Left renal pelvis (tissue), 4 donors: ENCODE measurements at places on chromosomes 5 and 9.

GRCh38 chr5:65926893-65927292 is 518 bp downstream of the ERBIN start:
- no peak for DNase-seq

DNA sequence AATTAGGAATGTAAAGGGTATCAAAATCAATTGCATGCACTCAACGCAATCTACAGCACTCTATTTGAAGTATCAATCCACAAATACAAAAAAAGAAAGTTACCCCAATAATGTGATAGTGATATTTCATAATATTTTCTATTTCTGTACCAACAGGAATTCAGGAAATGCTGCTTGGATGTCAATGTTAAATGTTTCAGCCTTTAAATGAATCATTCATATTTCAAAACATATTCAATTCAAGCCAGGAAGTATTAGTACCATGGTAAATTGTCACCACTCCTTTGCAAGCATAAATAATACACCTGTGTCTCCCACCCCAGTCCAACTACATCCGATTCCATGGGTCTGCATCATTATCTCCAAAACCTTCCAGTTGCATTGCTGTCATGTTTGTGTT is 1185.5 kb upstream of the CDH18 start:
- DNase-seq = no peak

- DNase-seq = no peak
These were observed 6.1 kb upstream of the MACROH2A1 start for GRCh38 chr5:135405082-135405481.

DNA sequence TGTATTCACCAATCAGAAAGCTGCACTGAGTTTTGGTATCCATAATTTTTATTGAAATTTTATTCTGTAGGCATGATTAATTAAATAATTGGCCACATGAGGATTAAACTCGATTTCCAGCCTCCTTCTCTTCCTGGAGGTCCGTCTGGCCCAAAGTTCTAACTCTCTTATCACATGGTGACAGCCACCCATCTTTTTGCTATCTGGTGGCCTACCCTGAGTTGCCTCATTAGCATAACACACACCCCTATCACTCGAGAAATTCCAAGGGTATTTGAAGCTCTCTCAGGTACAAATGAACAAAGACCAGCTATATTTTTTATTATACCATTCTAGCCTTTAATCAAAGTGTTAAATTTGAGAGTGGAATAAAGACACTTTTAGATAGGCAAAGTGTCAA is 57.7 kb downstream of the APC start:
- DNase-seq = no peak

DNA sequence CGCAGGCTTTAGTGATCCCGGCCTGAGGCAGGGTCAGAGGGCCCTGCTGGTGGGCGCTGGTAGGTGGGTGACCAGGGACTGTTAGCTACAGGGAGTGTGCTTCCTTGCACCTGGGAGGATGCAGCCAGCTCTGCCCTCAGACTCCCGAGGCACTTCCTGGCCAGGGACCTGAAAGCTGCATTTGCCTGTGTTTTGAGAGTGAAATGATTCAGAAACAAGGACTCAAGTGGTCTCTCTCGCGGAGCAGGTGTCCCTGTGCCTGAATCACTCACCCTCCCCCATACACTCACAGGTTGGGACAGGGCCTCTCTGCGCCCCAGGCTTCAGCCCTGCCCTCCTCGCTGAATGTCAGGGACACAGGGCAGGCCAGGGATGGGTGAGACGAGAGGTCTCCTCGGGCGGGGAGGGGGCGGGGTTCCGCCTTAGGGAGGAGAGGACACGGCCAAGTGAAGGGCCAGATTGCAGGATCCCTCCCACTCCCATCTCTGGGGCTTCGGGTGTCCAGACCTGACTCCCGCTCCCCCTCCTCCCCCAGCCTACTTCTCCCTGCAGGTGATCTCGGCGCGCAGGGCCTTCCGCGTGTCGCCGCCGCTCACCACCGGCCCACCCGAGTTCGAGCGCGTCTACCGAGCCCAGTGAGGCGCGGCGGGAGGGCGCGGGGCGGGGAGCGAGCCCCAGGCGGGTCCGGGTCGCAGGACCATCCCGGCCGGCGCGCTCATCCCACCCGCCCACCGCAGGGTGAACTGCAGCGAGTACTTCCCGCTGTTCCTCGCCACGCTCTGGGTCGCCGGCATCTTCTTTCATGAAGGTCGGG is 1.5 kb downstream of the LTC4S start:
- no peak for DNase-seq

GRCh38 chr5:74199436-74200210 is 440.9 kb downstream of the ENC1 start:
- no peak for DNase-seq

DNA sequence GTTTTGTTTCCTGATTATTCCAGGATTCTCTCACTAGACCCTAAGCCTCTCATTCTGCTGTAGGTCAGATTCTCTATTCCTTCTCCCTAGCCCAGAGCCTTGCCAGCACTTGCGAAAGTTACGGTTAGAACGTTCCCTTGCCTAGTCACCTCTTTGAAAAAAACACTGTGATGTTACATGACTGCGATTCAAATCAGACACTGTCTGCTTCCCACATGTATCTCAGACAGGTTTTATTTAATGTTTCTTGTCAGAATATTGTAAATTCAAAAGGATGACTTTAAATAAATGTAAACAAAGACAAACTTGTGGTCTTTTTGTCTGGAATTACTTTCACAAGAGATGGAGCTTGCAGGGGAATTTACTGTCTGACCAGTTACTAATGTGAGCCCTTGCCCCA is 116.5 kb upstream of the OTULINL start:
- no peak for DNase-seq

DNA sequence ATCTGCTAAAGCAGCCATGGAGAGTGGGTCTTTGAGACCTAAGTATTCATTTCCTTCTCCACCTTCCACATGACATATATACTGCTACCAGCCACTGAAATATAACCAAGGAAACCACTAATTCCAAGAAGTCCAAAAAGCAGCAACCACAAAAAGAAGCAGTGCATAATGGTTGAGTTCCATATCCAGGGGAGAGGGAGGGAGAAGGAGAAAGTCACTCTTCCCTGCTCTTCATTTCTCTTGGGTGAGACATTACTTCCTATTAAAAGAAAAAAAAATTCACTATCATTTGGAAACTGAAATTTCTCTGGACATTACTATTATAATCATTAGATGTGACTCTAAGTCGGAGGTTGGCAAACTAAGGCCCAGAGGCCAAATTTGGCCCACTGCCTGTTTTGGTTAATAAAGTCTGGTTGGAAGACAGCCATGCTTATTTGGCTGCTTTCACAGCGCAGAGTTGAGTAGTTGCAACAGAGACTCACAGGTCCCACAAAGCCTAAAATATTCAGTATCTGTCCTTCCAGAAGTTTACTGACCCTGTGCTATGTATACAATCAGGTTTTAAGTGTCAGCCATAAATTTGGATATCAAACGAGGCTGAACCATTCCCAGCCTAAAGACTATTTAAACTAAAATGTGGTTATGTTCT is 168.6 kb downstream of the MPDZ start:
- DNase-seq = no peak

- no peak for DNase-seq
These were observed 54.5 kb upstream of the HTR4 start for GRCh38 chr5:148708854-148709253.

DNA sequence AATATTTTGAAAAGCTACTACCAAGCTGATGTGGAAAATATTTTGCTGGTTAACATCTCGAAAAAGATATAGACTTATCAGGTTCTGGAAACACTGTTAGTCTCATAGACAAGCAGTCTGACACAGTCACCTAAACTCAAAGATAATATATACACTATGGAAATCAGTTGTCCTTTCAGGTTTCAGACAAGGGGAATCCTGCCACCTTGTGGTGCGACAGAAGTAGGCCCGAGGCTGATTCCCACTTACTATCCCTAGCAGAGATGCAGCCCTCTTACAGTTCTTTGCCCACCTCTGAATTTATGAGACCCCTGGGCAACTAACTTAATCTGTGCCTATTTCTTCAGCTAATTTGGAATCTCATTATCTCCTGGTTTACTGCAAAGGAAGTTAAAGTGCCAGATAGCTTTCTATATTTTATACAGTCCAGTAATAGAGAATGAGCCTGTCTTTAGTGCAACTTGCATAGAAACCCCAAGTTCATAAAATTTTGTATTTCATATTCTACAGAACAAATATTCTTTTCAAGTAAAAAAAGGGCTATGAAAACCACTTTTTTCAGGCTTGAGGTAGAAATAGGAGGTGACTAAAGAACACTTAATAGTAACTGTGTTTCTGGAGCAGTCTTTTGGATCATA is 16.9 kb downstream of the RAD1 start:
- peak; percentile 39 for DNase-seq

GRCh38 chr5:123795688-123796087 is 283.7 kb downstream of the CSNK1G3 start:
- no peak for DNase-seq

DNA sequence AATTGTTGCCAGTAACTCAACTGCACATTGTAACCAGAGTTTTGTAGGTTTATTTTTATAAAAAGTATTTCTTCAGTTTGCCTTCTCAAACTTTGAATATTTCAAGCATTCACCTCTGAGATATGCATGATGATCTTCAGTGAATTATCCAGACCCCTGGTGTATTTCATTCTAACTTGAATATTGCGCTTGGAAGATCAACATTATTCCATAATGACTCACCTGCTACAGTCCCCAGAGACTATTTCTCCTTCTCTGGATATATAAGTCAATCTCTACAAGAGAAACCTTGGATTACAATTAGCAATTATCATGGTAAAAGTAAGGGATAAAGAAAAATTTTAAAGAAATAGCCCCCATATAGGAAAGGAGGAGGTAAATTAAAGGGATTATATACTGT is 1041.0 kb downstream of the TLE1 start:
- no peak for DNase-seq

DNA sequence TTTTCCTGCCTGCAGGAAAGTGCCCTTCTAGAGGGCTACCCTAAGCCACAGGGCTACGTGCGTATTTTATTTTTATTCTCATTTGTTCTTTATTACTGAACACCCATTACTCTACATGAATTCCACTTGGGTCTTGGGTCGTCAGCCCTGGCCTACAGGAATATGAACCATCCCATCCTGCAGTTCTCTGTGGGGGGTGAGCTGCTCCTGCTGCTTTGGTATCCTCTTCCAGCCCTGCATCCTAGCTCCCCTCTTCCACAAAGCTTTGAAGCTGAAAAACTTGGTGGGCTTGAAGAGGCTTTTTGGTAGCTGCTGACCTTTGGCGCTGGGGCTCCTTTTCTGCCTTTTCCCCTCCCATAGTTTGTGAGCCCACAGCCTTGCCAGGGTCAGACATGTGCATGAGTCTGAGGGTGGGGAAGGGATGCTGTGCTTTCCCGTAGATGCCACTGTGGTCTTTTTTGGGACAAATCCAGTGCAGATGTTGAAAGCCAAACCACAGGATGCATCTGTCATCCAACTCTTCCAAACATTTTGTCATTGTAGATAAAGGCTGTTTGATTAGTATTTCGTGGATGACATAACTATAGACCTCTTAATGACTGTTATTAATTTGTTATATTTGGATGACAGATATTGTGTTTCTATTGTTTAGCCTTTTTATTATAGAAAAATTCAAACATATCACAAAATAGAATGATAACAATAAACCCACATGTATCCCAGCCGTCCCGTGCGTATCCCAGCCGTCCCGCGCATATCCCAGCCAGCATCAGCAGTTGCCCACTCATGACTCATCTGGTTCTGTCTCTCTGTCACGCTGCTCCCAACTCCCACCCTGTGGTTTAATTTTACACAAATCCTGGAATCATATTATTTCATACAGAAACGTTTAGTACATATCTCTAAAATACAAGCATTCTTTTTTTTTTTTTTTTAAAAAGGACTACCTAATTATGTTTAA is 43.9 kb downstream of the SLC46A2 start:
- DNase-seq = no peak

DNA sequence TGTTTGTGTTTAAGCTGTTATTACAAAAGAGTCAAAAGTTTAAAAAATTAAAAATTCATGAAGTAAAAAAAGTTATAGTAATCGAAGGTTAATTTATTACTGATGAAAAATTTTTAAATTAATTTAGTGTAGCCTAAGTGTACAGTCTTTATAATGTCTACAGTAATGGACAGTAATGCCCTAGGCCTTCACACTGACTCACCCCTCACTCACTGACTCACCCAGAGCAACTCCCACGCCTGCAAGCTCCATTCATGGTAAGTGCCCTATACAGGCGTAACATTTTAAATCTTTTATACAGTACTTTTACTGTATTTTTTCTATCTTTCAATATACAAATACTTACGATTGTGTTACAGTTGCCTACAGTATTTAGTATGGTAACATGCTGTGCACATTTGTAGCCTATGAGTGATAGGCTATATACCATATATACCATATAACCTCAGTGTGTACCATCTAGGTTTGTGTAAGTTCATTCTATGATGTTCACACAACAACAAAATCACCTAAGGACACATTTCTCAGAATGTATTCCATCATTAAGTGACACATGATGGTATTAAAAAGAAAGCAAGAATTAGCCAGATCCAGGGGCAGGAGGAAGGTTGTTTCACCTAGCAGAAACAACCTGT is 40.1 kb downstream of the DCAF10 start:
- DNase-seq = no peak

DNA sequence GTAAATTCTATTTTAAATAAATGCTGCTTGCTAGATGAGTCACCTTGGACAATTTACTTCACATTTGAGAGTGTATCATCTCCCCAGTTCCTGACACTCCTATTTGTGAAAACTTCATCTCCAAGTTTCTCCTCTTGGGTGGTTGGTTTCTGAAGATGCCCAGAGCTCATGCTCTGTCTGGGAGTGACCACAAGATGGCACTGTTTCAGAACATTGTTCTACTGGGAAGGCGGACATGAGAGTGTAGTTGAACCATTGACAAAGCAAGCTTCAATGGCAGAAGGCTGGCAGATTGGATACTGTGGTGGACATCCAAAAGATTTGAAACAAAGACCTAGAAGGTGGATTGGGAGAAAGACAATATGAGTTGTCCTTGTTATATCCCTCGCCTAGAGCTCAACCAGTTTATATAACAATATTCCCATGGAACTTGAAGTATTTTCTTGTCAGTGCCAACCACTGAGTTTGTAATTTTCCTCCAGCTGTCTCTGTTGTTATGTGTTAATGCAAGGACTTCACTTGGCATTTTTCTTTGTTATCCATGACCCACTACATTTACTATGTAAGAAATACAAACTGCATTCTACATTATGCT is 234.3 kb upstream of the ANKH start:
- DNase-seq = no peak

GRCh38 chr5:125057912-125058826 is 311.7 kb upstream of the ZNF608 start:
- DNase-seq = no peak

- DNase-seq = no peak
These were observed 76.7 kb upstream of the SPOCK1 start for GRCh38 chr5:137575847-137576246.

DNA sequence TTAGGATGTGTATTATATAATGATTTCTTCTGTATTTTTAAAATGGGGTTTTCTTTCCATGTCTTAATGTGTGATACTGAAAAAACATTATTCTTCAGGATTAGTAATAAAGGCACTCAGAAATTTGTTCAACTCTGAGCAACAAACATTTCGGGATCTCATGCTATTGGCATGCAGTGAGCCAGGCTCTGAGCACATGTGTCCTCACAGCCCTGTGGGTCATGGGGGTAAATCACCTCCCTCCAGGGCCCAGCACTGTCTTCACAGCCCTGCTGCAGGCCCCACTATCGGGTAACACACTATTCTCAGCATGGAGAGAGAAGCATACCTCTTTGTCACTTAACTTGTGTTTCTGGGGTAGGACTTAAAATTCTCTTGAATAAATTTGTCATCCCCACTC is 14.0 kb downstream of the TMEM174 start:
- DNase-seq = no peak
